ENCODE measurements at places on chromosomes 5 and 9. TPM values are rescaled to one million over a fixed set of nuclear protein-coding genes. Genes with fewer than 3 reads are reported as not detected.

The GDA gene
- total RNA-seq: 26.3 TPM

The IL4 gene
- total RNA-seq: not detected

The IL6ST gene
- 65.9 TPM for total RNA-seq

The PCDHB14 gene
- total RNA-seq: 7.7 TPM

The TAF11L12 gene
- not detected for total RNA-seq

The ZNF300 gene
- total RNA-seq: 2.4 TPM

The CDKN2B gene
- not detected for total RNA-seq

The DDX4 gene
- total RNA-seq: not detected

The RNF183 gene
- 0.23 TPM for total RNA-seq

The FYB1 gene
- not detected for total RNA-seq

The OR1Q1 gene
- not detected for total RNA-seq

The PRSS3 gene
- not detected for total RNA-seq

The LSM11 gene
- total RNA-seq: 3.9 TPM

The LPAR1 gene
- total RNA-seq: 28.2 TPM

The OR2S2 gene
- total RNA-seq: not detected

The ALDH1A1 gene
- 936 TPM for total RNA-seq

The KIAA0825 gene
- 0.07 TPM for total RNA-seq

The EHMT1 gene
- total RNA-seq: 46.0 TPM

The TRPM6 gene
- total RNA-seq: not detected

The GRXCR2 gene
- not detected for total RNA-seq

The ADAMTSL2 gene
- not detected for total RNA-seq

The GNG10 gene
- total RNA-seq: 89.8 TPM

The SPINK6 gene
- not detected for total RNA-seq

The LCP2 gene
- total RNA-seq: not detected

The C1QTNF3 gene
- total RNA-seq: not detected

The TPRN gene
- total RNA-seq: 15.2 TPM

The IQGAP2 gene
- total RNA-seq: not detected

The B4GALT7 gene
- 101 TPM for total RNA-seq

The SLC45A2 gene
- total RNA-seq: not detected

The HTR1A gene
- not detected for total RNA-seq

The CTSV gene
- 3.0 TPM for total RNA-seq

The PRRC2B gene
- total RNA-seq: 36.8 TPM

The SPRY4 gene
- total RNA-seq: 0.20 TPM

The SLC46A2 gene
- total RNA-seq: not detected

The PRPF4 gene
- total RNA-seq: 56.1 TPM

The NR5A1 gene
- not detected for total RNA-seq

The SPATA31D4 gene
- total RNA-seq: not detected

The CYLC2 gene
- total RNA-seq: not detected

The SNCAIP gene
- total RNA-seq: not detected

The PCDHGA2 gene
- not detected for total RNA-seq

The GARIN3 gene
- not detected for total RNA-seq

The TAS2R1 gene
- total RNA-seq: not detected

The CCDC69 gene
- not detected for total RNA-seq

The OTP gene
- total RNA-seq: not detected

The SPATA31A3 gene
- not detected for total RNA-seq

All from Caki2 (cell line).